ENCODE measurements at places on chromosomes 6 and 20.

DNA sequence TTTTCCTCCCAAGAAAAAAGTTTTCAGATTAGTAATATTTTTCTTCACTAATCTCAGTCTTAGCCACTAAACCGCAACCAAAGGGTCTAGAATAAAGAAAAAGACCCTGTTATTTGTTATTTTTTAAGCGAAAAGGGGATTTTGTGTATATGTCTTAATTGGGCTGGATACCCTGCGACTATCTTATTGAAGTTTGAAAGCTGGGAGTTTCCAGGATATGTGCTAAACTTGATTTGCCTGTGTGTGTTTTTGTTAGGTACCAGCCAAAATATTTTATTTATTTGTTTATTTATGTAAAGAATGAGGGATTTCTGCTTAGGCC, 52.4 kb downstream of the TNFAIP3 start:
- DNase-seq, result no peak

- no peak for DNase-seq
These were observed 23.0 kb upstream of the STK38 start for GRCh38 chr6:36570264-36570663.

GRCh38 chr20:3158968-3159431, 665 bp downstream of the FASTKD5 start:
- DNase-seq, result no peak

DNA sequence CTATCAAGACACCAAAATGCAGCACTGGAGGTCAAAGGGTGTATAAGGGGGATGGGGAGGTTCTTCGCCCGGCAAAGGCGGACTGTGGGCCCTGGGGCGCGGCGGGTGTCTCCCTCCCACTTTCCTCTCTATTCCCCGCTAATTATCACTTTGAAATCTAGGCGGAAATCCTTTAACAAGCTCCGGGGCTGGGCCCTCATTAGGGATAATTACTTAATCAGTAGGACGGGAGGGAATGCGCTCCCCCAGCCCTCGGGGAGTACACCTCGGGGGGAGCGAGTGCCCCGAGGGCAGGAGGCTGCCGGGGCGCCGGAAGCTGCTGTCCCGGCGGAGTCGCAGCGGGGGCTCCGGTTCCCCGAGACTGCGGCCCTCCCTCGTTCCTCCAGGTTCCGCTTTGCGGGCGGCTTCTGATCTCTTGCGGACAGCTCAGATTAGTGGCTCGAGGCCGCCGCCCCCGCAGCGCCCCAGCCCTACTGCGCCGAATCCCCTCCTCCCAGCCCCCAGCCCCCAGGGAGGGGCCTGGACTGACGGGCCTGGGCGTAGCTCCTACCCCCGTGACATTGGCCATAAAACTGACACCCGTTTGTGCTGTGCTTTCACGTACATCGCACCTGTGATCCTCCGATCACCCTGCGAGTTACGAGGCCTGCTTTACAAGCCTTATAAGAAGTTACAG, 14.7 kb downstream of the MUCL3 start:
- DNase-seq, result peak; percentile 76

GRCh38 chr6:26233649-26234420, 131.2 kb upstream of the BTN3A2 start:
- DNase-seq, result peak; percentile 72

DNA sequence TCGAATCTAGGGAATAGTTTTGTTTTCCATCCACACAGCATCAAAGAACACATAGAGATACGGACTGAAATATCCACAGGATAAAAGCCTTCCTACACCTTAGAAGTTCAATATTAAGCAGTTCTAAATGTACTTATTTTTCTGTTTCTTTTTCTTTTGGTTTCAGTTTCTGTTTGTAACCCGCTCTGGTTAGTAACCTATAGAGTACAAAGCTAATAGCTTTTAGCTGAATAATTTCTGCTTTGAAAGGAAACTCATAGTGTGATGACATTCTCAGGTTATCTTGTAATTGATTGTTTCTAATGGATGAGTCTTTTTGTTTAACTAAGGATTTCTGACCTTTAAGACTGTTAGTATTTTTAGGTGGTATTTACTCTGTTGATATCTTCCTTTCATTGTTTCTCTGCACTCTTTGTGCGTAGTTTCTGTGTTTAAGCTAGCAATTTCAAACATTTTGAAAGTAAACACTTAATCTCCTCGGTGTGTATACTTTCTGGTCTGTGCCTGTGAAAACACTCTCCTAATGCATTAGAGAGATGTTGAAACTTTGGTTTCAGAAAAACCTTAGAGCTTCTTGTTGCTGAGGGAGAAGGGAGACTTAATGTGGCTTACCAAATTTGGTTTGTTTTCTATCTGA, 385.5 kb downstream of the HDGFL1 start:
- DNase-seq, result no peak

- DNase-seq, result no peak
These were observed 20.7 kb upstream of the UTRN start for GRCh38 chr6:144264270-144265060.

DNA sequence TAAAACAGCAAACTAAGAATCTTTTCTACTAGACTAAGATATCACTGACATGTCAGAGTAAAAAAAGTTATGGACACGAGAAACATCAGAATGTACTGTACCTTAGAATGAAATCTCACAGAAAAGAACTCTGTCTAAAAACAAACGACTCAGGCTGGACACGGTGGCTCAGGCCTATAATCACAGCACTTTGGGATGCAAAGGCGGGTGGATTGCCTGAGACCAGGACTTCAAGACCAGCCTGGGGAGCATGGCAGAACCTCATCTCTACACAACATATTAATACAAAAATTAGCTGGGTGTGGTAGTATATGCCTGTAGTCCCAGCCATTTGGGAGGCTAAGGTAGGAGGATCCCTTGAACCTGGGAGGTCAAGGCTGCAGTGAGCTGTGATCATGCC, 122.6 kb downstream of the PRND start:
- DNase-seq, result no peak

GRCh38 chr6:166813461-166813860, 142.9 kb downstream of the RNASET2 start:
- no peak for DNase-seq

GRCh38 chr20:37347891-37348791, 2.2 kb downstream of the SRC start:
- no peak for DNase-seq

DNA sequence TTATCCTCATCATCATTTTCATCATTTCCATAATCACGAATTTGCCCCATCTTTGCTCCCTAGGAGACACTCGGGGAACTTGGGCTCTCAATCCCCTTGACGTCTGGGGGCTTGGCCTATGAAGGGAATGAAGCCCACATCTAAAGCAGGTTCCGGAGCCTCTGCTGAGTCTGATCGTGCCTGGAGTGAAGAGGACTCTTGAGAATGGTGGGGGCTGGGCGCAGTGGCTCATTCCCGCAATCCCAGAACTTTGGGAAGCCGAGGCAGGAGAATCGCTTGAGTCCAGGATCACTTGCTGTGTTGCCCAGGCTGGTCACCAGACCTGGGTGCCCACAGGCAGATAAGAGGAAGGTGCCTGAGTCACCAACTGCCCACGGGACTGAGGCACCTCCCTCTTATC, 114.5 kb downstream of the SYCP2 start:
- DNase-seq, result no peak

GRCh38 chr6:104183816-104184435, 675.8 kb downstream of the HACE1 start:
- DNase-seq, result no peak

- DNase-seq, result no peak
These were observed 226.8 kb downstream of the TMEM242 start for GRCh38 chr6:157096522-157096921.

Measured in naive B cell (primary cell).